NT2/D1 (cell line): ENCODE measurements at places on chromosomes 7 and 10.

- no peak for DNase-seq
These were observed 47.1 kb upstream of the TMEM72 start for GRCh38 chr10:44864051-44864450.

- DNase-seq = no peak
These were observed 91.2 kb downstream of the SPAG6 start for GRCh38 chr10:22436526-22436892.

GRCh38 chr10:86970162-86970981 lies 2.1 kb downstream of the ADIRF start:
- DNase-seq = no peak

DNA sequence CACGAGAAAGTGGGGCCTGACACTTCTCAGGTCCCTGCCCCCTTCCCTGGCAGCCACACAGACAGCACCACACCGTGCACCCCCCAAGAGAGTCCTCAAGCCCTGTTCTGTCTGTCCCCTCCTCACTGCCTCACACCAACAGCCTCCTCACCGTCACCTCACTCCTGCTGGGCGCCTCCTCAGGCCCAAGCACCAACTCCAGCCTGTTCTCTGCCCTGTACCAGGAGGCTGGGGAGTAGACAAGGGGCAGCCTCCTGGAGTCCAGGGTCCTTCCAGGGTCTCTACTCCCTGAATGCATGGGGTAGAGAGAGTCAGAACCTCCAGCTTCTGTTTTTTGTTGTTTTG lies 26.9 kb upstream of the ELN start:
- no peak for DNase-seq

GRCh38 chr7:82605247-82605864 lies 161.8 kb upstream of the CACNA2D1 start:
- peak; percentile 38 for DNase-seq

GRCh38 chr10:110503528-110504110 lies 5.9 kb downstream of the DUSP5 start:
- DNase-seq = no peak
